CD4-positive, alpha-beta T cell treated with Interleukin-10 for 1 hour (primary cell): ENCODE measurements at places on chromosomes 16 and 17.

- no peak for DNase-seq
Observed at GRCh38 chr17:4941319-4941610, 1.2 kb downstream of the RNF167 start.

- no peak for DNase-seq
Observed at GRCh38 chr17:8453326-8453725, 17.6 kb downstream of the NDEL1 start.

DNA sequence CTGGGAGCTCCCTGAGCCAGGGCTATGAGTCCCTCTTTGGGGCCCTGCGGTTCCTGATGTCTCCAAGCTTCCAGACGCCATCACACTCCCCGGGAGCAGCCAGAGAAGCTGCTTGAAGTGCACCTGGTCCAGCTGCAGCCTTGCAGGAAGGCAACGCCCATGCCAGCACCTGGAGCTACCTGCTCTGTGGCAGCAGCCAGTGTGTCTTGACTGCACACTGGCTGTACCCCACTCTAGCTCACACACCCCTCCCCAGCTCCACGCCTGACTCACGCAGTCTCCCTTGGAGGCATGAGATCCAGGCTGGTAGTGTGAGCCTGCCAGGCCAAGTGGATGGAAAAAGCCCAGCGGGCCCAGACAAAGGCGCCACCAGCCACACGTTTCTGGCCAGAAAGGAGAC lies 63.3 kb downstream of the USP32 start:
- no peak for DNase-seq

- peak; percentile 92 for DNase-seq
Observed at GRCh38 chr16:84593825-84594724, 23.8 kb downstream of the COTL1 start.

GRCh38 chr17:43545383-43545632 lies 832 bp downstream of the ETV4 start:
- DNase-seq = no peak

DNA sequence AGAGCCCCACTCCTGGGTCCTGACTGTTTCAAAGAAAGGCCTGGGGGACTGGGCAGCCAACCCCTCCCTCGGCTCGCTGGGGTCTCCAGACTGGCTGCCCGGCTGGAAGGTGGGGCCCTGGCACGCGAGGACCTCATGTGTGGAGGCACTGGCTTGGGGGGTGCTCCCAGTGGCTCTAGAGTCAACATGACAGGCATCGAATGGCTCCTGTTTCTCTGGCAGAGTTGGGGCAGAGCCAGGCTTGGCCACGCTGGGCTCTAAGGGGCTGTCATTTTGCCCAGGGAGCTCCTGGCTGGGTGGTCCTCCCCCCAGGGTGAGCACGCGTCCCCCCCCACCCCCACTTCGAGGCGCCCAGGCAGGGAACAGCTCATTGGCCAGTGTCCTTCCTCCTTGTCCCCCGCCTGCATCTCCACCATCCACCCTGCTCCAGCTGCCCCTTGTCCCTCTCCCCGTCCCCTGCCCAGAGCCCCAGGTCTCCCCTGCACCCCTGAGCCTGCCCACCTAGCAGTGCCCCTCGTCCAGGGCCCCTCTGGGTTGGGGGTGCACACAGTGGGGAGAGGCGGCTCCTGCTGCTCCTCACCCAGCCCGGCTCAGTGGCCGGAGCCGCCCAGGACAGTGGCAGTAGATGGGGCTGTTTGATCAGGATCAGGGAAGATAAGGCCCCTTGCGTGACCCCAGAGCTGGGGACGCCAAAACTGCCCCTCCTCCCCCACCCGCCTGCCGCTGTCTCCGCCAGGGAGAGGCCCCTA lies 2.7 kb downstream of the GCGR start:
- no peak for DNase-seq

DNA sequence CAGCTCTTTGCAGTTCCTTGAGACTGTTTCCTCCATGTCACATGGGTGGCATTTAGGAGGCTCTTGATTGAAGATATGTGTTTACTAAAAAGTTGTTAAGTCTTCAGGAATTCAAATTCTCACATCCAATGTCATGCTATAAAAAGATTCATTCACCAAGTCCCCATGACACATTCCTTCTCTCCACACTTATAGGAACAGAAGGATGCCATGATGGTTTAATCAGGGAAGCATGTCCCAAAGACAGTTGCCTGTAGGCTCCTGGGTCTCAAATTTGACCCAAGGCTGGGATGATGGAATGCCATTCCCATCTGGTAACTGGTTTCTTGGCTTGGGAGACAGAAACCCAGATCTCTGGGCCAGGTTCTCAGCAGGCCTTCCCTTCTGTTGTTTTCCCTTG lies 140.6 kb upstream of the SOX9 start:
- no peak for DNase-seq

DNA sequence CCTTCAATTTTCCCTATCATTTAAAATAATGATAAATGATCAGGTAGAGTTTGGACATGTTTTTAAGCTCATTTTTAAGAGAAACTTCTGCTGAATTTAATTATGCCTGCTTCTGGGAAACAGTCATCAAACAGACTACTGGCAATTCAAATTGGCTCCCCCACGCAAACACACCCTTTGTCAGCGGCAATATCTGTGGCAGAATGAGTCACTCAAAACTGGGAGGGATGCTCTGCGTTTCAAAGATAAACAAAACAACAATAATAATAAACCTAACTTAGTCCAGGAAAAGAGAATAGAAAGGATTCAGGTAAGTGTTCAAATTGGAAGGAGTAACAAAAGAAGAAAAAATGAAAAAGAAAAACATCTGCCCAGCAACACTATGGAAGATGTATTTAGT lies 108.1 kb upstream of the ERCC4 start:
- DNase-seq = no peak

- no peak for DNase-seq
Observed at GRCh38 chr17:74297941-74298340, 23.9 kb downstream of the DNAI2 start.

- DNase-seq = no peak
Observed at GRCh38 chr16:12021578-12022253, 45.2 kb downstream of the SNX29 start.

DNA sequence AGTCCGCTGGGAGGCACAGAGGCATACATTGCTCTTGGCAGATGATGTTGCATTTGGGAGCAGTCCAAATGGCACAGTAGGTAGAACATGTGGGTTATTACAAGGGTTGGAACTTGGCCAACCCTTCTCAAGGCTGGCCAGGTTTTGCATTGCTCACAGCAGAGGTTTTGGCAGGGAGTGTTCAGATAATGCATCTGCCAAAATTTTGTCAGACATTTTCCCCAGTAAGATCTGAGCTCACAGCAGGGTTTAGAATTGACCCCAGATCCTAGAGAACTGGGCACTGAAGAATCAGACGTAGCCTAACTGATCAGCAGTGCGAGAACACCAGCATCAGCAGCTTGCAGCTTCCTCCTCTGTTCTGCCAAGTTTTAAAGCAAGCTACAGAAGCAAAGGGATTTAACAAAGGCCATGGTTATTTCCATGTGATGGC lies 468.8 kb upstream of the KIF2B start:
- no peak for DNase-seq

GRCh38 chr16:65523283-65523944 lies 401.6 kb upstream of the CDH11 start:
- no peak for DNase-seq

DNA sequence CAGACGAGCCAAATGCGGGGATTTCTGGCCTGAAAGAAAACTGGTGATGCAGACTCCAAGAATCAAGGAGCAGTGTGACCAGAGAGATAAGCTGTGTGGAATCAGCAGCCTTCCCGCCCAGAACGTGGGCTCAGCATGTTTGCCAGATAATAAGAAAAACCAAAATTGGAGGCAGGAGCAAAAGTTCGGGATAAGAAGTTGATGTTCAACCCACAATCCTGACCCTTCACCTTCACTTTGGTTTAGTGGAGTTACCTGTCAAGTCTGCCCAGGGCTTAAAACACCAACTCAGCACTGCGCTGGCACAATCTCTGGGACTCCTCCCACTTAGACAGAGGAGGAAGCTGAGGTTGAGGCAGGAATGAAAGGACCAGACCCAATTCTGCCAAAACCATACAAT lies 3.1 kb downstream of the SLC43A2 start:
- no peak for DNase-seq

- no peak for DNase-seq
Observed at GRCh38 chr17:80706463-80706867, 161.8 kb downstream of the RPTOR start.

DNA sequence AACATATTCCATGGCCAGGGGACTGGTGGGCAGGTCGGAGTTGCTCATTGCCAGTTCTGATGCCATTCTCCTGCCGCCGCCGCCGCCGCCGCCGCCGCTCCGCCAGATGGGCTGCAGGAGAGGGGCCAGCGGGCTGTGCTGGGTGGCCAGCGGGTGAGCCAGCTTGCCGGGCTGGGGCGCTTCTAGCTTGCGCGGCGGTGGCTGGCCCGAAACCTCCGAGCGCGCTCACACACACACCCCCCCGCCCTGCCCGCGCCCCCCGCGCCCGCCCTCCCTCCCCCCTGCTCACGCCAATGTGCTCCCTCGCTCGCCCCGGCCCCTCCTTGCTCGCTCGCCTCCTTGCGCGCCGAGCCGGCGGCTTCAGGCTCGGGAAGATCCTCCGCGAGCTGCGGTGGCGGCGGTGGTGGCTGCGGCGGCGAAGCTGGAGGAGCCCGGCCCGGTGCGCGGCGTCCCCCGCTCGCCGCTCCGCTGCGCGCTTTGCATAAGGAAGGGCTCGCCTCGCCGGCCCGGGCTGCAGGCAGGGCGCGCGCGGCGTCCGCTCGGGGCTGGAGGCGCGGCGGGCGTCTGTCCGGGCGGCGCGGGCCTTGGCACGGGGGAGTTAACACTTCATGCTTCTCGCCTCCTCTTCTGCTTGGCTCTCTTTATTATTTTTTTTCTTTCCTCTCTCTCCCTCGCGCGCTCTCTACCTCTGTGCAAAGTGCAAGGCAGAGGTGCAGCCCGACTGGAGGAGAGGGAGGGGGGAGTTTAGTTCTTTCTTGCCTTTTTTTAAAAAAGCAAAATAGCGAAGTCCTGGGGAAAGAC lies 500 bp downstream of the MAF start:
- DNase-seq = peak; percentile 56

DNA sequence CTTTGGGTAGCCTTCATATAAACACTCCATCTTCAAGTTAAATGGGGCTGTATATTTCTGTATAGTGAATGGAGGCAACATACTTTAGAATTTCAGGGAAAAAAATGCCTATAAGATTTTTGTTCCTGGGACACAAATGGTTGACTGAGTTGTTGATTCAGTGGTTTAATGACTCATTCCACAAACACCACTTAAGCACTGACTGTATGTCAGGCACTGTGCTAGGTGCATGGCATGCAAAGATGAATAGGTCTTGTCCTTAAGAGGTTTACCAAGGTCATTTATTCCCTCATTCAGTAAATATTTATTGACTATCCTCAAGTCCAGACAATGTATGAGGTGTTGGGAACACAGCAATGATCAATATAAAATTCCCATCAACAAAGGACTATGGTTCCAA lies 417.1 kb downstream of the CA10 start:
- DNase-seq = no peak

GRCh38 chr17:60248618-60249289 lies 99.0 kb downstream of the CA4 start:
- no peak for DNase-seq

DNA sequence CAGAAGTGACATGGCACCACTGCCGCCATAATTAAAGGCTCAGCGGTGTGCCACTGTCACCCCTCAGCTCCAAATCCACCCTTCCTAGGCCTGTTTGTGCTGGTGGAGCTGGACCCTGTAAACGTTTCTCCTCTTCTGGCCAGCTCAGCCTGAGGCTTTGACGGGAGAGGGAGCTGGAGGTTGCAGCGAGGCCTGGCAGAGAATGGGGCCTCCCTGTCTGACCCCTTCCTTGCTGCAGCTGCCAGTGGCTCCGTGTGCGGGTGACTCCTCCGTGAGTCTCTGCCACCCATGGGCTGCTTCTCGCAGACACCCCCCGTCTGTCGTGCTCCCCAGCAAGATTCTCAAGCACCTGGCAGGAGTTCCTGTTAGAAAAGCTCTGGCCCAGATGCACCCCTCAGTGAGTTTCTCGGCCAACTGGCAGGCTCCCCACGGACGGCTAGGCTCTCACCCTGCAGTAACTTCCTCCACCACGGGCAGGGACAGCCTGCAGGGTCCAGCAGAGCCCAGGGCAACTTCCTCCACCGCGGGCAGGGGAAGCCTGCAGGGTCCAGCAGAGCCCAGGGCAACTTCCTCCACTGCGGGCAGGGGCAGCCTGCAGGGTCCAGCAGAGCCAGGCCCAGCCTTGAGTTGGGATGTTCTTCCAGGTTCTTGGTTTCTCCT lies 4.7 kb upstream of the CHMP6 start:
- DNase-seq = no peak

DNA sequence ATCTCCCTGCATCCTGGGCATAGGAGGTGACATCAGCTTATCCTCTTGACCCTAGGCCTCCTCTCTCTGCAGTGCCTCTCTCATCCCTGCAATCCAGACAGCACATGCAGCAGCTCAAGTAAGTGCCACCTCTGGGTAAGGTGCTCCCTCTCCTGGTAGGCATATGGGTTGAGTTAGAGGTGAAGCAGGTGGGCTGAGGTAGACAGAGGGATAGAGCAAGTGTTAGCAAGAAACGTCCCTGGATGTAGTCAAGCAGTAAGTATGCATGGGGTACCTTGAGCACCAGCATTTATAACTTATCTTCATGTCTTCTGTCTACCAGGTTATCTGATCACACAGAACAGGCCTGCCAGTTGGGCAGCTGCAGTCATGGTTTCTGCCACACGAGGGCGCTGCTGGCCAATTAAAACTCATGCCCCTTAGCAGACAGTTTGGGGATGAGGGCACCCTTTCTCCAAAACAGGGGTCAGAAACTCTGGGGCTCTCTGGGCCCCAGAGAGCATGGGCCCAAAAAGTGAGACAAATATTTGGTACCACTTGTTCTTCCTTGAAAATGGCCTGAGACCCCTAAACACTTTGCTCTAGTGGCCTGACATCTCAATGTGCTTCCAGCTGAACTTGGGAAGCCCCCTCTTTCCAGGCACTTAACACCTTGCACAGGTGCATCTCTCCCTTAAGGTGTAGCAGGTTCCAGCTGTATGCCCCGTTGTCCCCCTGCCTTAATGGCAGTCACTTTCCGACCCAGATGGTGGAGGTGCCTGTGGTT lies 59.8 kb downstream of the NEUROD2 start:
- peak; percentile 75 for DNase-seq
